ENCODE measurements at places on chromosomes 1 and 21.

- no peak for DNase-seq
These were observed 50.7 kb upstream of the SPOCD1 start for GRCh38 chr1:31866450-31867032.

DNA sequence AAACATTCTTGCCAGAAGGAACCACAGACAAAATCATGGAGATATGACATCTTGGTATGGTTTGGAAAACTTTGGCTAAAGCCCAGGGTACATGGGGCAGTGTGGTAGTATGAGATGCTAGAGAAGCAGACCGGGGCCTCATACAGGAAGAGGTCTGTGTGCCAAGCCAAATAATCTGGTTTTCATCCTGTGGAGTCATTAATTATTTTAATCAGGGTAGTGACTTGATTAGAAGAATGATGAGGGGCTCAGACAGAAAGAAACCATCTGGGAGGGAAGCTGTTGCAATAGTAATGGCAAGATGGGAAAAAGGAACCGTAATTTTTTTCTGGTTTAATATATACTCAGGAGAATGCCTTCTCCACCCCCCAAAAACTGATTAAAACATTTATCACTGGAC lies 318.0 kb downstream of the BRINP2 start:
- DNase-seq: no peak

GRCh38 chr1:238753252-238753651 lies 633.1 kb upstream of the CHRM3 start:
- no peak for DNase-seq

- DNase-seq: no peak
These were observed 18.5 kb downstream of the OBSCN start for GRCh38 chr1:228226141-228226874.

GRCh38 chr1:8974551-8974950 lies 28.9 kb downstream of the CA6 start:
- no peak for DNase-seq

GRCh38 chr1:112995890-112996289 lies 39.9 kb upstream of the SLC16A1 start:
- no peak for DNase-seq

DNA sequence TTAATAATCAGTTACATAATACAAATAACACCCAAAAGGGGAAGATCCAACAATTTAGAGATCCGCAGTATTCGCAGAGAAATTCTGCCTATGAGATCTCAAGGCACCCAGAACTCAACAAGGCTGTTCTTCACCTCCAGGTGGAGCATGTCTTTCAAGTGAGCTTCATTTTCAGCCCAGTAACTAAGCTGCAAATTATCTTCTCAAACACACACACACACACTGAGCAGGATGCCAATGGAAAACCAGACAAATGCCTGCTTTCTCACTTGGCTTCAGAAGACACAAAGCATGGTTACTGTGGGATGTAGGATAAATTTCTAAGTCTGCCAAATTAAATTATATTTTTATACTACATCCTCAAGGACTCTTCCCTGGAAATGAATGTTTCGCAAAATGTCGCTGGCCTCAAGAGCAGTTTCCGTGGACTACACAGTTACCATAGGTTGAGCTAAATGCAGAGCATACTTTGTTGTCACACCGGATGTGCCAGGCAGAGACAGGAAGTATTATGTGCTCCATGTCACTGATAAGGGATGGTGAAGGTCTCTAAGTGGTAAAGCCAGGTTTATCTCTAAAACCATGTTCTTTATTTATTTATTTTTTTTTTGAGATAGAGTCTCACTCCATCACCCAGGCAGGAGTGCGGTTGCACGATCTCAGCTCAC lies 30.3 kb downstream of the UBR4 start:
- peak; percentile 38 for DNase-seq

GRCh38 chr21:42799948-42800347 lies 79.4 kb downstream of the WDR4 start:
- no peak for DNase-seq

DNA sequence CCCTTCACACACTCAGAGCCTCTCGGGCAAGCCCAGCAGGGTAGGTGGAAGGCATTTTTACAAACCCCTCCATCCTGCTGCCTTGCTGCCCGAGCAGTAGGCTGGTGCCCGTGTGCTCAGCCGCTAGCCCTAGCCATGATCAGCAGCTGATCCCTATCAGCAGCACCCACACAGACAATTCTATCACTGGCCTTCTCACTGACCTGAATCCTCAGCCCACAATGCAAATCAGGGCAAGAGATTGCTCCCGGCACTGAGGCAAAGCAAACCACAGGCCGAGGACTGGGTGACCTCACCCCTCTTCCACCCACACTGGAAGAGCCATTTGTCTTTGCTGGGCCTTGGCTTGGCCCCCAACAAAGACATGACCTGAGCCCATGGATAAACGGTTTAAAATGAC lies 895 bp upstream of the PDZK1 start:
- DNase-seq: peak; percentile 48

- DNase-seq: no peak
These were observed 27.8 kb downstream of the NME7 start for GRCh38 chr1:169339773-169340172.

GRCh38 chr1:238710697-238711096 lies 675.7 kb upstream of the CHRM3 start:
- no peak for DNase-seq

Measured in HFFc6 (cell line).